ENCODE measurements at places on chromosomes 5 and 9.
A peak's percentile ranks its signal among the peaks of the same experiment; 100 is the strongest.

GRCh38 chr9:120040896-120041295, 539.1 kb downstream of the CDK5RAP2 start:
- no peak for DNase-seq

DNA sequence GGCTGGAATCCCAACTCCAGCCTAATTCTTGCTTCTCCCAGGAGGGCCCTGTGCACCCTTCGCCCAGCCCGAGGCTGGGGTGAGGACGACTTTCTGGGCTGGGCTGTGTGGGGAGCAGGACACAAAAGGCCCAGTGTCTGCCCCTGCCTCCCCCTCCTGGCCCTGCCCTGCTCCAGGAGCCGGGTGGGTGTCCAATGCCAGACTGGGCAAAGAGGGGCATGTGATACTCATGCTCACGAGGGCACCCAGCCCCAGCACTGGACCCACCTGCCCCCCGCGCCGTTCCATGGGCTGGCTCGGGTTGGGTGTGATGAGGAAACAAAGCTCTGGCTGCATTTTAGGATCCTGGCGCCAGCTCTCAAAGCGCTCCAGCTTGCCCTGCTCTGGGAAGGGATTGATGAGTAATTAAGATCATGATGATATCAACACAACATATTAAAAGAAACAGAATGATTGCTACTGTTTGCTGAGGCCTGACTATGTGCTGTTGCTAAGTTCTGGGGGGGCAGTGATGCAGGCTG, 30.7 kb downstream of the LHX2 start:
- DNase-seq: no peak

GRCh38 chr5:138330813-138331448, 673 bp downstream of the CDC25C start:
- no peak for DNase-seq

DNA sequence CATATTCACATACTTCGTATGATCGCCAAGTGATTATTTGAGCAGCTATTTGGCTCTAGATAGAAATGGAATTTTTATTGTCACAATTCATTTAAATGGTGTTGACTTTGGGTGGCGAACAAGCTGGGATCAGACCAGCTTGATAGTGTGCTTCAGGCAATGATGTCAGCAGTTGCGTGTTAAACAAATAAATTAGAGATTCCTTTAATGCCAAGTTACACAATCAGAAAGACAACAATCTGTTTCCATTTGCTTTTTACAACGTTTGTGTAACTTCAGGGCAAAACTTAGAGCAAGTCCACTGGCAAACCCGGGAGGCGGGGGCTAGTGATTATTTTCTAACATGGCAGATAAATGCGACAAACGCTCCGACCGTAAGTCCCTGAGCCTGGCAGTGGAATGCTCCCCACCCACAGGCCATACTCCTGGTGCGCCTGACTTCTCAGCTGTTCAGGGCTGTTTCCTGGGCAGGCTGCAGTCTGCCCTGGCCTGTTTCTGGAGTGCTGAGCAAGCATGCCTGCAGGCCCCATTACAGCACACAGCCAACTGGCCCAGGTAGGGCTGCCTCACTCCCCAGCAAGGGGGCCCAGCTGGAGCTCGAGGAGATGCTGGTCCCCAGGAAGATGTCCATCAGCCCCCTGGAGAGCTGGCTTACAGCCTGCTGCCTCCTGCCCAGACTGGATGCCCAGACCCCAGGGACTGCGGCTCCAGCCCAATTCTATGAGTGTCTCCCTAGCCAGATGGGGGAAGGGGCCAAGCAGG, 88.7 kb downstream of the BASP1 start:
- peak; percentile 62 for DNase-seq

DNA sequence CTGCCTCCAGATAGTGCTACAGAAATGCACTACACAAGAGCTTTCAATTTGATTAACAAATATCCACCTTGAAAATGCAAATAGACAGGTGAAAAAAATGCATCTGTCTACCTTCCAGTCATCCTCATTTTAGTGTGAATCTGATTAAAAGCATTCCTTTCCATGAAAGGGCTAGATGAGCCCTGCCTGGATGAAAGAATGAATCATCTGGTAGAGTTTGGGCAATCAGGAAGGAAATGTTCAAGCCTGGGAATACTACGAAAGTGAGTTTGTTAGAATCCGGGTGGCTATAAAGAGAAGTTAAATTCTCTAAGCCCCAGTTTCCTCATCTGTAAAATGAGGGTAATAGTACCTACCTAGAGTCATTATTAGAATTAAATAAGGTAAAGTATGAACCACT, 142.6 kb downstream of the FAM114A2 start:
- no peak for DNase-seq

DNA sequence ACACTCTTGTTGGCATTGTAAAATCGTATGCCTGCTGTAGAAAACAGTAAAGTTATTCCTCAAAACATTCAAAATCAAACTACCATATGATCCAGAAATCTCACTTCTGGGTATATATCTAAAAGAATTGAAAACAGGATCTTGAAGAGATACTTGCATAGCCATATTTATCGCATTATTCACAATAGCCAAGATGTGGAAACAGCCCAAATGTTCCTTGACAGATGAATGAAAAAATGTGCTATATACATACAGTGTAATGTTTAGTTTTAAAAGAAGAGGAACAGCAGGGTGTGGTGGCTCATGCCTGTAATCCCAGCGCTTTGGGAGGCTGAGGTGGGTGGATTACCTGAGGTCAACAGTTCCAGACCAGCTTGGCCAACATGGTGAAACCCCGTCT, 234.1 kb upstream of the DAB2 start:
- DNase-seq: no peak

- no peak for DNase-seq
Measured at GRCh38 chr9:116285320-116285719, 131.7 kb downstream of the PAPPA start.

GRCh38 chr5:150461231-150461630, 11.7 kb upstream of the RPS14 start:
- DNase-seq: no peak

DNA sequence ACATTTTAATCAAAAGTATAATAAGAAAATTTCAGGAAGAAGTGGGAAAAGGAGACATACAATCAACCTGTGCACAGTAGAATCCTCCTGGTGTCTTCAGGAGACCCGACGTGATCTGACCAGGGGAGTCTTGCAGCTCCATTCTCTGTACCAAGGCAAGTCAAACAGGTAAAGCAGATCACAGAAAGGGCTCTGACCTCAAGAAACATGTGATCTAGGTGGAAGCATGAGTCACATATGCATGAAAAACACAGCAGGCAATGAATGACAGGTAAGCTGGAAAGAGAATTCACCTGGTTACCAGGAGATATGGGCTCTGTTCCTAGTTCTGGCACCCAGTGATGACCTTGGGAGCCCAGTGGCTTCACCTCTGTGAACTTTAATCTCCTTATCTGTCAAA, 19.4 kb upstream of the FABP6 start:
- DNase-seq: no peak

GRCh38 chr9:21144603-21145002, 3.0 kb upstream of the IFNW1 start:
- DNase-seq: no peak

DNA sequence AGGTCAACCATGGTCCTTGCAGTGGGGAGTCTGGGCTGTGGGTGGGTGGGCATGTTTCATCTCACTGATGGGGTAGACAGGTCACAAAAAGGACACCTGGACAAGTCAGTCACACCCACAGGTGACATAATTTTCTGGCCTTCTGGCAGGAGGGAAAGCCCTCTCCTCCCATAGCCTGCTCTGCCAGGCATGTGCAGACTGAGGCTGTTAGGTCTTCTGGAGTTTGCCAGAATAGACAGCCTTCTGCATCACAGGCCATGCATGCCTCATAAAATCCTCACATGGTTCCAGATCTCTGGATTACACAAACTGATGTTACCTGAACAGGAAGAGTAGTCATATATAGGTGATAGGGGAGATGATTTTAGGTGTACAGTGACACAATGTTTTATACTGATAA, 49.1 kb downstream of the ARHGAP26 start:
- no peak for DNase-seq

DNA sequence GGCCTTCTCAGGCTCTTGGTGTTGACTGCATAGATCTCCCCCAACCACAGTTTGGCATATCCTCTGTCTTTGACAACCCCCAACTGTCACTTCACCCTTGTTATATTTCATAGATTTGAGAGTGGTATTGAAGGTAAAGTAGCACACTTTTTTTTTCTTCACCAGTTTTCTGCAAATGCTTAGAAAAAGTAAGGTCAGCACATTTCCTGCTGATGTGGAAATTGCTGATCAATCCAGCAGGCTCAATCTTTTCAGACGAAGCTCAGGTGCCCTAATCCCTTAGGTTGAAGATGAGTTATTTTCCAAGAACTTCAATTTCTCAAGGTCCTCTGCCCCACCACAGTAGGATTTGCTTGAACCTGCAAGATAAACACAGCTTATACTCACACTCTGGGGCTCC, 38.5 kb upstream of the ANKRD31 start:
- no peak for DNase-seq

- DNase-seq: no peak
Measured at GRCh38 chr9:132169672-132170392, 8.0 kb downstream of the NTNG2 start.

DNA sequence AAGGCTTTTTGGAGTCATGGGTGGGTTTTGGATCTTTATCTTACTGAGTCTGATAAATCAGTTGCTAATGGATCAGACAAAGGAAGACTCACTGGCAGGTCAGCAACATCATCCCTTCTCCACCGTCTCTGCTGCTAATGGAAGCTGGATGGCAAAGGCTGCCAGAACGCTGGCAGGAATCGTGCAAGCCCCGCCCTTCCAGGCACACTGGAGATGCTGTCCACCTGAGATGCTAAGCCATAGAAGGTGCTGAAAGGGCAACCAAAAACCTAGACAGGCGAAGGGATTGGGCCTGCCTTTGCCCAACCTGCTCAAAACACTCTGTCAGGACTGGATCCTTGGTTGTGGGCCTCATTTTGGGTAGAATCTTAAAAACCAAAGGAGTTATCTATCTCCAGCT, 139.5 kb upstream of the FSTL4 start:
- DNase-seq: no peak
